ENCODE measurements at places on chromosomes 2 and 18.

GRCh38 chr2:1769703-1770422 is 25.5 kb upstream of the PXDN start:
- no peak for DNase-seq

GRCh38 chr2:176418768-176419167 is 149.5 kb downstream of the MTX2 start:
- DNase-seq, result no peak

DNA sequence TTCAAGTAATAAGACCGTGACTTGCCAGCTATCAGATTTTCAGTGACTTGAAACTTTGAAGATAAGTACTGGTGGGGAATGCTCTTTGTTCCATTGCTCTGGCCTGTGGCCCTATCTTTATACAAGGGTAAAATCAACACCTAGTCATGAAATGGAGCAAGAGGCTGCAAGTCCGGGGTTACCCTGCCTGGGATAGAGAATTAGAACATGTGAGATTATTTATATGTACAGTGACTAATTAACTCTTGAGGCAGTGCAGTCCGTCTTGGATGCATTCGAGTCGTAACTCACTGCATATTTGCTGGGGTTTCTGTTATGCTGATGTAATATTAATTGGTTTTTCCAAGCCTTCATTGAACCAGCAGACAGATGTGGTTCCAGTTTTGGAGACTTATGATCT is 105.8 kb upstream of the LYPD6 start:
- DNase-seq, result no peak

- DNase-seq, result no peak
Observed at GRCh38 chr2:147049957-147050356, 794.9 kb upstream of the ACVR2A start.

- DNase-seq, result no peak
Observed at GRCh38 chr2:188819792-188820191, 154.4 kb upstream of the COL3A1 start.

DNA sequence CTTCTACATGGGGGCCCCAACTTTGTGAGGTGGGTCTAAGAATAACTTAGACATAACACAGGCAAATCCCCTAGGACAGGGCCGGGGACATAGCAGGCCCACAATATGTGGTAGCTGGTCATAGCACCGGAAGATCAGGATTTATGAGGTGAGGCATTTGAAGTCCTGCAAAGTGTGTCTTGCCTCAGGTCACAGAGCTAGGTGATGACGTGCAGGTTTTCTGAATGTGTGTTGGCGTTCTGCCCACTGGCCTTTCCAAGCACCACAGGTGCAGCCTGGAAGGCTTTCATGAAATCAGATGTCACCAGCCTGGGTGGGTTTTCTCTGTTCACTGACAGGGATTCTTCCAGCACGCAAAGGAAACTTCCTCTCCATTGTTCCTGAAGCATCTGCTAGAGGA is 119.1 kb downstream of the LRATD1 start:
- no peak for DNase-seq

DNA sequence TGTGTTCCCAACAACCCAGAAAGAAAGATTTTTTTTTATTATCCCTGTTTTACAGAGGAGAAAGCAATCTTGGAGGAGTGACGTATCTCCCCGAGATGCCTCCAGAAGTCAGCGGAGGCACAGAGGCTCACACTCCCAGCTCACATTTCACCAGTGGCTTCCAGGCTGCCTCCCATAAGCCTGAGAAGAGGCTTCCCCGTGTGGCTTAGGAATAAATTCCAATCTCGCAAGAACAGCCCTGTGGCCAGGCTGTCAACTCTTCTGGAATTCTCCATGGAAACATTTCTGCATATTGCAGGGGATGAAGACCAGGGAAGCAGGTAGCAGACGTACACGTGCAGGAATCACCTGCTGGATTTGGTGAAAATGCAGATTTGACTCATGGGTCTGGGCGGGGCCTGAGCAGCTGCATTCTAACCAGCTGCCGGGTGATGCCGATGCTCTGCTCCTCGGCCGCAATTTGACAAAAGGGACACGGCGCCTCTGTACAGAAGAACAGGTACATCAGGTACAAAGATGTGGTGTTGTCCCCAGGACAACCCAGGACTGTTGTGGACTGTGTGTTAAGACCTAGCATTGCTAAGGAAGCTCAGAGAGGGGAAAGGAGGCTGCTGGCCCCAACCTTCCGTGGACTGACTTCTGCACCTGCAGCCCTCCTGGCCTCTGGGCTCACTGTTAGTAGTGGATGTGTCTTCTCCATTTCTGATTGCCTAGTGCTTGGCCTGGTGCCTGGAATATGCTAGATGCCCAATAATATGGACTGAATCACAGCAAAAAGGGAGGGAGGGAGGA is 114.2 kb upstream of the ID2 start:
- DNase-seq, result no peak

- DNase-seq, result no peak
Observed at GRCh38 chr2:168165397-168165796, 82.0 kb downstream of the STK39 start.

GRCh38 chr2:32925283-32925815 is 21.4 kb upstream of the LTBP1 start:
- DNase-seq, result no peak

DNA sequence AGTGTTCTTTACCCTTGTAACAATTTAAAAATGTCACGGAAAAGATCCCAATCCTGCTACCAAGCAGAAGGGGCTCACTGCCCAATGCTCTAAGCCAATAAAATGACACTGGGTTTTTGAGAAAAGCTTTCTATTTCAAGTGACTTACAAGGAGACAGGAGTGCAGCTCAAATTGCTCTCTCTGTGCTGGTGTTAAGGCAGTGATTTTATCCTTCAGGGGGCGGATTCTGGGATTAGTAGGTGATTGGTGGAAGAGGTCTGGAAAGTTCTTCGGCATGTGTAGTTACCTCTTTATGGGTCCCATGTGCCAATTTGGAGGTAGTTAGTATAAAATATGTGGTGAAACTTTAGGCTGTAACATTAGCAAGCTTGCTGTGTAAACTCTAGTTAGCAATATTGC is 27.4 kb upstream of the MCM6 start:
- DNase-seq, result no peak

DNA sequence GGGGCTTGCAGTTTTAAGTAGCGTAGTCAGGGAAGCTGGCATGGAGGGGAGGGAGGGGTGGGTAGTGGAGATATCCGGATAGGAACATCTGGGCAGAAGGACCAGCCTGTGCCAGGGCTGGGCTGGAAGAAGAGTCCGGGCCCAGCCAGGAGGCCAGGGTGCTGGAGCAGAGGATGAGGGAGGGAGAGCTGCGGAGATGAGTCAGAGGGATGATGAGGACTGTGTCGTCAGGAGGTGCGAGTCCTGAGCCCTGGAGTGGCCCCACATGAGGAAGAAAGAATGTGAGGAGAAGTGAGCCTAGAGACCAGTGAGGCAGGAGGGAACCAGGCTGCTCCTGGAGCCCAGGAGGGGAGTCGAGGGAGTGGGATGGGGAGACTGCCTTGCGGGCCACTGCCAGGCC is 82.4 kb downstream of the CTIF start:
- DNase-seq, result no peak

GRCh38 chr2:172437419-172438341 is 10.3 kb downstream of the ITGA6 start:
- DNase-seq, result no peak

DNA sequence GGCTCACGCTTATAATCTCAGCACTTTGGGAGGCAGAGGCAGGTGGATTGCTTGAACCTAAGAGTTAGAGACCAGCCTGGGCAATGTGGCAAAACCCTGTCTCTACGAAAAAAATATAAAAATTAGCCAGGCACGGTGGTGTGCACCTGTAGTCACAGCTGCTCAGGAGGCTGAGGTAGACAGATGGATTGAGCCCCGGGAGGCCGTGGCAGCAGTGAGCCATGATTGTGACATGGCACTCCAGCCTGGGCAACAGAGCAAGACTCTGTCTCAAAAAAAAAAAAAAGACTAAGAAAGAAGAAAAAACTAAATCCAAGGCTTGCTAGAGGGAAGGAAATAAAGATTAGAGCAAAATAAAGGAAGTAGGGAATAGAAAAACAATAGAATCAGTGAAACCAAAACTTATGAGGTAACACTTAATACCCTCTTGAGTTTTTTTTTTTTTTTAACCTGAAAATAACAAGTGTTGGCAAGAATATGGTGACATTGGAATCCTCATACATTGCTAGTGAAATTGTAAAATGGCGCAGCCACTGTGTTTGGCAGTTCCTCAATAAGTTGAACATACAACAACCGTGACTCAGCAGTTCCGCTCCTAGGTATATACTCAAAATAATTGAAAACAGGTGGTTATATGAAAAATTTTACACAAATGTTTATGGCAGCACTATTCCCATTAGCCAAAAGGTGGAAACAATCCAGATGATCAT is 85.2 kb downstream of the EML4 start:
- no peak for DNase-seq

- no peak for DNase-seq
Observed at GRCh38 chr18:12651651-12652050, 6.3 kb downstream of the SPIRE1 start.

- no peak for DNase-seq
Observed at GRCh38 chr2:221203125-221203524, 369.0 kb downstream of the EPHA4 start.

DNA sequence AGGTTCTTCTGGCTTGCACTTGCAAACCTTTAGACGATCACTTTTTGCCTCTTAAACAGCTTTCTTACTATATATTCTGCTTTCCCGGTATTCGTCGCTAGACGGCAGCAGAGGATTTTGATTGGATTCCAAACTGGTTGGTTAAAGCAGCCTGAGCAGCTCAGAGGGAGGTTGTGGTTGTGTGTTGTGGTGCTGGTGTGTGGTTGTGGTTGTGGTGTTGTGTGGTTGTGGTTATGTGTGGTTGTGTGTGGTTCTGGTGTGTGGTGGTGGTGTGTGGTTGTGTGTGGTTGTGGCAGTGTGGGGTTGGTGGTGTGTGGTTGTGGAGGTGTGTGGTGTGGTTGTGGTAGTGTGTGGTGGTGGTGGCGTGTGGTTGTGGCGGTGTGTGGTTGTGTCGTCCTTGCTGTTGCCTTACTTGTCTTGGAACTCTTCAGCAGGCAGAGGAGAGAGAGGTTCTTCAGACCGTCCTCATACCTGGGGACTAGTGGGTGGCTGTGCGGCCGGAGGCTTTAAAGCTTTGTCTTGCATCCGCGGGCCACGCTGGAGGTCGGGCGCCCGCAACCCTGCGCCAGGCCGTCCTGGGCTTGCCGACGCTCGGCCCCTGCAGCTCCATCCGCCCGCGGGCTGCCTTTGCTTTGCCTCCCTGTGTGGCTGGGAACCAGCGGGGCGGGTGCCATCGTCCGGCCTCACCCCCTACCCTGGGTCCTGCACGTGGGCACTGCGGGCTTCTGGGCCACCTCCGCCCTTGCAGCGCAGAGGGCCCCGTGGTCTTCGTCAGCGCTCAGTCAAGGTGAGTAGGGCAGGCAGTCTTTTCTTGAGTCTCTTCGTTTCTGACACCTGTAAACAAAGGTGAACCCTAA is 190.8 kb downstream of the ARHGAP28 start:
- peak; percentile 22 for DNase-seq

- DNase-seq, result no peak
Observed at GRCh38 chr2:28394331-28394877, 1.7 kb downstream of the FOSL2 start.

GRCh38 chr2:21096458-21096857 is 27.3 kb upstream of the TDRD15 start:
- DNase-seq, result no peak

DNA sequence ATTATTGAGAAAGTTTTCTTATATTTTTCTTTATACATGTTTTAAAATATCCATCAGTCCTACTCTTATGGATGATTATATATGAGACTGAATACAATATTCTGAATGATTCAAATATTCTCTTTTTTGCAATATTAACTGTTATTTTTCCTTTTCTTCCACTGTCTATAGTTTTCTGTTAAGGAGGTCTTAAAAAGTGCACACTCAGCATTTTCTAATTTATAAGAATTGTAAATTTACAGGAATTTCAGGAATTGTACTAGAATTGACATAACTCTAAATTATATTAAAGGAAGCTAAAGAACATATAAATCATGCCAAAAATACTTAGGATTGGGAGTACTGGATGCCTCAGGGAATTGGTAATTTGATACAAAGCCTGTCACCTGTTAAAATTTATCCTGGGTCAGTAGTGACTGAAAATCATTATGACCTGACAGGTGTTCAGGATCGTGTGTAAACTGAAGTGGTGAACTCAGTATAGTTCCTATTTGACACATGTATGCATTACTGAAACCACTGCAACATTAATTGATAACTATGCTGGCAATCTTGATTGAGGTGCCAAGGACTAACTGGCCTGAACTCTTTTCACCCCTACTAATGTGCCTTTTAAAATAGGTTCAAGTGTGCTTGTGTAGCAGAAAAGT is 30.4 kb downstream of the MSTN start:
- DNase-seq, result no peak

DNA sequence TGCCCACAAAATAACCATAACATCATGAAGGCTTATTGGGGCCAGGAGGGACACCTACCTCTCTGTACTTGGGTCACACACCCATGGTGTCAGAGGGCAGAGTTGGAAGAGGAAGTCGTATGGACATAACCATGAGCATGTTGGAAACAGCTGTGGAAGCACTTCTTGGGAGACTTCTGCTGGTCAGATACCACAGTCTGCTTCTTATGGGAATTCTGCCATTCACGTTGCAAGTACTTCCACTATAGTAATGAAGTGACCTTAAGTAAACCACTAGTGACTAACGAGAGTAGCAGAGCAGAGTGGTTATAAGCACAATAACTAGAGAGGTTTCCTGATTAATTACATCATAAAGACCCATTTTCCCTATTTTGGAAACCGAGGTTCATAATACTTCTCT is 61.1 kb upstream of the TFPI start:
- DNase-seq, result no peak

- no peak for DNase-seq
Observed at GRCh38 chr2:196206804-196207203, 35.4 kb upstream of the STK17B start.

DNA sequence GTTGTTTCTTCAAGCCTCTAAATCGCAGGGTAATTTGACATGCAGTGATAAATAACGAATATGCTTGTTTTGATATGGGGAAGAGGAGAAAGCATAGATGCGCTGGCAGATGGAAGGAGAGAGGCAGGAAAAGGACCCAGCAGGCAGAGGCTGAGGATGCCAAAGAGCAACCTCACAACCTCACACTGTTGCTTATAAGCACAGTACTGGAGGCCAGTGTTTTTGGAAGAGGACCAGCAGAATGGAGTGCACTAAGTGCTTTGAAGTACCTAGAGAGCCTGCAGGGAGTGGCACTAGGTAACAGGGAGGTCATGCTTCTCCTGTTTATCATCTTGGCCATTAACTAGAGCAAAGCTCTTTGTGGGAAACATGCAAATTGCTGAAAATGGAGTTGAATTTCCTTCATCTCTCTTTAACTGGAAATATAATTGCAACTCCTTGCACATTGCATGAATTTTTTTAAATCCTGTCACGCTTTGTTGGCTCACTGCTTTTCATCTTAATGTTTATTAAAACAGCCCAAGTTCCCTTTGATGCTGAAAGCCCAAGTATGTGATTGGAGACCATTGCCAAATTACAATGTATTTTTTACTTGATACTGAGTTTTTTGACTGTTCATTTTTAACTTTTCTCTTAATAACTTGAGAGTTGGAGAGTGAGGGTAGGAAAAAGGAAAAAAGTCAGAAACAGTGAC is 236.4 kb downstream of the LRRTM1 start:
- no peak for DNase-seq

Measured in HS-5 (cell line).